ENCODE measurements at places on chromosomes 16 and 17. TPM values are rescaled to one million over a fixed set of nuclear protein-coding genes. Genes with fewer than 3 reads are reported as not detected.

Gene FOXN1
- total RNA-seq = under 0.01 TPM

Gene HSD3B7
- 28.0 TPM for total RNA-seq

Gene TMIGD1
- total RNA-seq = not detected

Gene CDH16
- not detected for total RNA-seq

Gene GPR139
- not detected for total RNA-seq

Gene CD300A
- not detected for total RNA-seq

Gene TMC5
- not detected for total RNA-seq

Gene GPRC5C
- 9.1 TPM for total RNA-seq

Gene GRIN2A
- 2.1 TPM for total RNA-seq

Gene STX1B
- total RNA-seq = 2.5 TPM

Gene CD300E
- not detected for total RNA-seq

Gene PRKCB
- 2.4 TPM for total RNA-seq

Gene LDAF1
- 107 TPM for total RNA-seq

Gene ACAP1
- 2.4 TPM for total RNA-seq

Gene C1QTNF1
- total RNA-seq = 21.0 TPM

Gene TBC1D3K
- not detected for total RNA-seq

Gene UBE2O
- total RNA-seq = 23.1 TPM

Gene TAC4
- total RNA-seq = not detected

Gene SLC25A19
- total RNA-seq = 11.0 TPM

Gene VPS35
- total RNA-seq = 177 TPM

Gene ZFP3
- total RNA-seq = 1.7 TPM

Gene HOXB2
- 8.6 TPM for total RNA-seq

Gene MYCBPAP
- total RNA-seq = 2.0 TPM

Gene TADA2A
- total RNA-seq = 18.0 TPM

Gene SMTNL2
- total RNA-seq = under 0.01 TPM

Gene ACSM2A
- not detected for total RNA-seq

Gene KCNJ18
- not detected for total RNA-seq

Gene GPR142
- not detected for total RNA-seq

Gene CDH13
- 133 TPM for total RNA-seq

Gene CES3
- total RNA-seq = 0.25 TPM

Gene TMEM132E
- under 0.01 TPM for total RNA-seq

Gene GDPD1
- total RNA-seq = 2.2 TPM

Gene ALOX12B
- not detected for total RNA-seq

Gene DHRS7C
- not detected for total RNA-seq

Gene SLC46A1
- 3.1 TPM for total RNA-seq

Gene TCAP
- total RNA-seq = 0.33 TPM

Gene CEP112
- total RNA-seq = 9.2 TPM

Gene NFATC2IP
- 21.6 TPM for total RNA-seq

Gene CD300C
- total RNA-seq = not detected

Gene NOXO1
- total RNA-seq = not detected

Gene GSDMA
- total RNA-seq = not detected

Gene CDRT15L2
- total RNA-seq = not detected

Gene VMP1
- total RNA-seq = 167 TPM

Gene GLP2R
- total RNA-seq = under 0.01 TPM

Gene SMIM22
- not detected for total RNA-seq

Gene UTP4
- total RNA-seq = 22.9 TPM

Gene LDHD
- total RNA-seq = 2.1 TPM

Gene HS3ST3A1
- 47.7 TPM for total RNA-seq

Gene MRPS34
- total RNA-seq = 102 TPM

Gene KRTAP4-6
- total RNA-seq = not detected

Gene SOX15
- 0.12 TPM for total RNA-seq

Gene KLHL10
- total RNA-seq = not detected

Gene GJD3
- total RNA-seq = 0.87 TPM

Gene KCNJ16
- not detected for total RNA-seq

Gene CRHR1
- not detected for total RNA-seq

Gene SERPINF2
- under 0.01 TPM for total RNA-seq

Gene KRT28
- total RNA-seq = not detected

Gene LGALS3BP
- 456 TPM for total RNA-seq

Data from uterine smooth muscle cell (primary cell).